Hindlimb muscle (tissue), 1 donor: ENCODE measurements at places on chromosomes 3 and 15.

DNA sequence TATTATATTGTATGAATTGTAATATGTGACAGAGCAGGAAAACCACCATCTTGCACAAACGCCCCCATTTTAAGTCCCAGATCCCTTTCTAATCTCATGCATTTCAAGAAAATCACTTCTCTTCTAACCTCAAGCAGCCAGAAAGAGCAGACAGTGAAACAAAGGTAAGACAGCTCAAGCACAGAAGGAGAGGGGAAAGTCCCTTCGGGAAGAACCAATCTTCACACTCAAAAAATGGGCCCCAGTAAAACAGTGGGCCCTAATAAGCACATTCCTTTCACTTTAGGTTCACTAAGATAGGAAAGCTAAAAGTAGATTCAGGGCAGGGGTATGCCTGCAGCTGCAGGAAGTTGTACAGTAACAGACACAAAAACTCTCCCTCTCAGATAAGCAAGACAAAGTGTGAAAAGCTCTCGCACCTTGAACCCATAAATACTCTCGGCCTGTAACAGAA, 1268.7 kb downstream of the SI start:
- DNase-seq = no peak

DNA sequence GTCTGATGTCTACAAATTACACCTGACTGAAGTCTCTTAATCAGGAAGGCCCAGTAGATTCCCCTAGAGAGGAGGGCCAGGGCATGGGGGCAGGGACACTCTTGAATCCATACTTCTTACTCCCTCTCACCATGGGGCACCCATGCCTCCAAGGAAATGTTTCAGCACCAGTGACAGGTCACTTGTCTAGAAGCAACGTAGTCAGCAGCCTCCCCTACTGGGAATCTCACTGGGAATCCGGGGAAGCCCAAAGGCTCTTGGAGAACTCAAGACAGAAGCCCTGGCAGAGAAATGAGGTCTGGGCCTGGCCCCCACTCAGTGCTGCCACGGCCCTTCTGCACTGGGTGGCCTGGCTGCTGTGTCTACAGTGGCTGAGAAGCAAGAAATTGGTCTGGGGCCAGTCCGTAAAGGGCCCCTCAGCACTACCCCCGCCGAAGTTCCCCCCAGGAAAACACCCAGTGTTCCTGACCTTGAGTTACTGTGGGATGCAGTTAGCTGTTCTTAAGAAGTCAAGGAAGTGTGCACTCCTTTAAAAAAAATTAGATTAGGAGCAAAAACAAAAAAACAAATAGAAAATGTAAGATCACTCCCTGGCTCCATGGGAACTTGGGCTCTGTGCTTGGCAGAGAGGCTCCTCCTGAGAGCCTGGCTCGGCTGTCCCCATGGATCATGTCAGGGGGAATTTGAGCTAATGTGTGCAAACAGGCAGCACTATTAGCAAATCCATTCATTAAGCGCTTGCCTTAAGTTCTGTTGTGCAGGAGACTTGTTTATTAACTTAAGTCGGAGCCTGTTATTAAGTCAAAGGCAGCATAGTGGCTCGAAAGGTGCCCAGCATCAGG, 5.4 kb upstream of the LINGO1 start:
- no peak for DNase-seq

- DNase-seq = no peak
These were observed 822 bp downstream of the ST8SIA2 start for GRCh38 chr15:92394309-92395097.

- DNase-seq = no peak
These were observed 187.9 kb upstream of the ATP10A start for GRCh38 chr15:26050984-26051383.

- DNase-seq = no peak
These were observed 194.5 kb upstream of the TBC1D5 start for GRCh38 chr3:17936736-17937480.

DNA sequence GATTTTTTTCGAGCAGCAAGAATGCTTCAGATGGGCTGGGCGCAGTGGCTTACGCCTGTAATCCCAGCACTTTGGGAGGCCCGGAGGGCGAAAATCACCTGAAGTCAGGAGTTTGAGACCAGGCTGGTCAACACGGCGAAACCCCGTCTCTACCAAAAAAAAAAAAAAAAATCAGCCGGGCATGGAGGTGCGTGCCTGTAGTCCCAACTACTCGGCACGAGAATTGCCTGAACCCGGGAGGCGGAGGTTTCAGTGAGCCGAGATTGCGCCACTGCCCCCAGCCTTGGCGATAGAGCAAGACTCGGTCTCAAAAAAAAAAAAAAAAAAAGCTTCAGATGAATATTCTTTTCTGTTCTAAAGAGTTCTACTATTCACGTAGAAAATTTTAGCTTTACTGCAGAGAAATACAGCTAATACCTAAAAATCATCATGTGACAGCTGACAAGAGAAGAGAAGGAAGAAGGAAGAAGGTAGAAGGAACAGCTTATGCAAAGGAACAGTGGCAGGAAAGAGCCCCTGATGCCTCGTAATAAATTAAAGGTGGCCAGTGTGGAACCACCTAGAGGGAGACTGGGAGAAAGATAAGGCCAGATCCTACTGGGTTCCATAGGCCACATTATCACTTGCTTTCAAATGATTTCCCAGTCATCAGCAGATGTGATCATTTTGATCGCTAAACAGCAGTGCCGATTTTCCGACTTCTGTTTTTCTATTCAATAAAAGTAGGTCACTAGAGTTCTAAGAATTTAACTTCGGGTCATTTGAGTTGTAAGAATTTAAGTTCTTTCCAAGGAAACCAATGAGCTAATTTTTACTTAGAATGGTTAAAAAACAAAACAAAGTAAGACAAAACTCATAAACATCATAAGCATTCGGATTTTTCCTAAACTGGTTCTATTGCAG, 1.5 kb downstream of the CMTM6 start:
- no peak for DNase-seq

GRCh38 chr15:40338921-40339620, 1.7 kb downstream of the CCDC9B start:
- no peak for DNase-seq
